ENCODE measurements at places on chromosomes 13 and 19.

DNA sequence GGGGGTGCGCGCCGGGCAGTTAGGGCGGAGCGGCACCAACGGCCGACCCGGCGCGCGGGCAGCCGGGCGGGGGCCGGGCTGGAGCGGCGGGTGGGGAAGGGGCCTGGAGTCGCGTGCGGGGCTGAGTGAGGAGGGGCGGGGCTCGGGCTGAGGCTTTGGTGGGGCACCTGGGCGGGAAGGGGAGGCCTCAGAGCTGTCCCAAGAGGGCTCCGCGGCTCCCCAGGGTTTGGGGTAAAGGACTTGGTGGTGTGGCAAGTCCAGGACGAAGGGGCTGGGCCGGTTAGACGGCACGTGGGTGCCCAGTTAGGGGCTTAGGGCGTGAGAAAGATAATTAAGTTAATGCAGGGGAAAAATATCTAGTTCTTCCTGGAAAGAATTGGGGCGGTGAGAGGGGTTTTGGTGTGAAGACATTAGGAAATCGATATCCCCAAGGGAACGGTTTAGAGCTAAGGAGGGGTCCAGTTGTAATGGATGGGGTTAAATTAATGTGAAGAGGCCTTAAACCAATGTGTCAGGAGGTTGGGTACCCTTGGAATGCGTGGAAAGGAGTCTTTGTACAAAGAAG lies 496 bp downstream of the ZNF574 start:
- DNase-seq: no peak

DNA sequence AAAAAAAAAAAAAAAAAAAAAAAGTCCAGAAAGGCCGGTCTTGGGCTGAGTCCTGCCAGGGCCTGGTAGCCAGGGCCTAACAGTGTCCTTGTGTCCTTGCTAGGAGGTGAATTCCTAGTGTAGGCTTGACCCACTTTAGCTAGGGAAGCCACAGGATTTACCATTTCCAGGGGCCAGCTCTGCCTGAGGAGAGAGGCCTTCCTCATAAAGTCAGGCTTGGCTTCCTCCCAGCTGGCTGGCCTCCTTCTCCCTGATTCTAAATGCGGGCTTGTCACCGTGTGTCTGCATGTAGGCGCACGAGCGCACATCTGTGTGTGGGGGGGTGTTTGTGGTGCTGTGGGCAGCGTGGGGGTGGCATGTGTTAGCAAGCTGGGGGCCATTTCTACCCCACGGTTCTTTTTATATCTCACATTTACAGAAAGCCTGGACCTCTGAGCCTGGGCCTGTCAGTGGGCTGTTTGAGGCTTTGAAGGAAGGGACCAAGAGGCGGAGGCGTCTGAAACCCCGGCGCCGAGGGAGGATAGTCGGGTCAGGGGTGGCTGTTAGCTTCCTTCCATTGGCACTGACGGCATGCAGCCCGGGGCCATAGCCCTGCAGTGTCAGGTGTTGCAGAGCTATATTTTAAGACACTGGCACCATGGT lies 31.7 kb downstream of the IER2 start:
- peak; percentile 50 for DNase-seq

- no peak for DNase-seq
Measured at GRCh38 chr19:11323601-11324078, 15.8 kb downstream of the RAB3D start.

GRCh38 chr19:1911098-1911497 lies 5.9 kb downstream of the ADAT3 start:
- no peak for DNase-seq

GRCh38 chr13:85186356-85187045 lies 612.7 kb downstream of the SLITRK6 start:
- no peak for DNase-seq

DNA sequence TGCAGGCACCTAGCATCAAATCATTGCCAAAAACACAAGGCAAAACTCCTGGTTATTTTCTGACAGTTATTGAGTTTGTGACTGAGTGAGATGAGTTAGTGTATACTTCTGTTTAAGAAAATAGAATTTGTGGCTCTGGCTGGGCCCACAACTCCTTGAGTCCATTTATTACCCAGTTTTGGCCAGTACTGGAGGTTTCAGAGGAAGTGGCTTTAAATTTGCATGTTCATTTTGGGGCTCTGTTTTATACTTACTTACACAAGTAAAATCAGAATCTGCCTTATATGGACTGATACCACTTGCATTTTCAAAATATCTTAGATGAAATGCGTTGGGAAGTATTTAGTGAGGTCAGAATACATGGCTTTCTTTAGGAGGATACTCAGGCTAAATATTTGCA lies 29.0 kb downstream of the TNFSF11 start:
- DNase-seq: no peak

- no peak for DNase-seq
Measured at GRCh38 chr19:16319481-16319880, 5.1 kb upstream of the KLF2 start.

- DNase-seq: no peak
Measured at GRCh38 chr19:28864577-28865042, 348.3 kb downstream of the UQCRFS1 start.

- no peak for DNase-seq
Measured at GRCh38 chr13:21117104-21117809, 55.9 kb upstream of the LATS2 start.

- DNase-seq: no peak
Measured at GRCh38 chr13:59103004-59103768, 1060.5 kb downstream of the DIAPH3 start.

- DNase-seq: no peak
Measured at GRCh38 chr19:27966390-27966816, 1246.5 kb downstream of the UQCRFS1 start.

GRCh38 chr19:44212866-44213346 lies 574 bp downstream of the ZNF227 start:
- DNase-seq: peak; percentile 55

DNA sequence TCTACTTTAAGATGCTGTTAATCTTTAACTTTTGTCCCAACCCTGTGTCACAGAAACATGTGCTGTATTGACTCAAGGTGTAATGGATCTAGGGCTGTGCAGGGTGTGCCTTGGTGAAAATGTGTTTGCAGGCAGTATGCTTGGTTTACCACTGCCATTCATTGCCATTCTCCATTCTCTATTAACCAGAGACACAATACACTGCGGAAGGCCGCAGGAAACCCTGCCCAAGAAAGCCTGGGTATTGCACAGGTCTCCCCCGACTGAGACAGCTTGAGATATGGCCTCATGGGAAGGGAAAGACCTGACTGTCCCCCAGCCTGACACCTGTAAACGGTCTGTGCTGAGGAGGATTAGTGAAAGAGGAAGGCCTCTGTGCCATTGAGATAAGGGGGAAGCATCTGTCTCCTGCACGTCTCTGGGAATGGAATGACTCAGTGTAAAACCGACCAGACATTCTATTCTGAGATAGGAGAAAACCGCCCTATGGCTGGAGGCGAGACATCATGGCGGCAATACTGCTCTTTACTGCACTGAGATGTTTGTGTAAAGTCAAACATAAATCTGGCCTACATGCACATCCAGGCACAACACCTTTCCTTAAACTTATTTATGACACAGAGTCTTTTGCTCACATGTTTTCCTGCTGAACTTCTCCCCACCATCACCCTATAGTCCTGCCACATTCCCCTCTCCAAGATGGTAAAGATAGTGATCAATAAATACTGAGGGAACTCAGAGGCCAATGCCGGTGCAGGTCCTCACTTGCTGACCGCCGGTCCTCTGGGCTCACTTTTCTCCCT lies 13.1 kb upstream of the ZNF888 start:
- DNase-seq: no peak

DNA sequence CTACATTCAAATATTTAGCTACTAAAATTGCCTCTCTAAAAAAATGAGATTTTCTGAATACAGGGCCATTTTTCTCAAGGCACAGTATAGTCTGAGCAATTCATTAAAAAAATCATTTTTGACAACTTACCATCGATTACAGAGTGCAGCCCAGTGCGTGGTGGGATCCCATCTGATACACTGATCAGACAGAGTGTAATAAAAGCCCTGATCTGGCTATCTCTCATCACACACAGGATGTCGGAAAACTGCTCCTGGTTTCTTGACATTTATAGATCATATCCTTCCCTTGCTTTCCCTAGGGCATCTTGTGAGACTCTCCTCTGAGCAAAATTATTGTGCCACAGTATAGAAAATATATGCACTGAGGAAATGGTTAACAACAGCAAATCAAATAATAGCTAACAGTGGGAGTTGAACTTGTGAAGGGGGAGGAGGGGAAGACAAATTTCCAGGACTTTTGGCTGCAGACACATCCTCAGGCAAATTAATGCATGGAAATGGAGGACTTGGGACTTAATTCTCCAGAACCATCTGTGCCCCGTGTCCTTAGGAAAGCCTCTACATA lies 28.4 kb upstream of the CNMD start:
- no peak for DNase-seq

- DNase-seq: peak; percentile 23
Measured at GRCh38 chr13:52411629-52412028, 5.7 kb upstream of the THSD1 start.

DNA sequence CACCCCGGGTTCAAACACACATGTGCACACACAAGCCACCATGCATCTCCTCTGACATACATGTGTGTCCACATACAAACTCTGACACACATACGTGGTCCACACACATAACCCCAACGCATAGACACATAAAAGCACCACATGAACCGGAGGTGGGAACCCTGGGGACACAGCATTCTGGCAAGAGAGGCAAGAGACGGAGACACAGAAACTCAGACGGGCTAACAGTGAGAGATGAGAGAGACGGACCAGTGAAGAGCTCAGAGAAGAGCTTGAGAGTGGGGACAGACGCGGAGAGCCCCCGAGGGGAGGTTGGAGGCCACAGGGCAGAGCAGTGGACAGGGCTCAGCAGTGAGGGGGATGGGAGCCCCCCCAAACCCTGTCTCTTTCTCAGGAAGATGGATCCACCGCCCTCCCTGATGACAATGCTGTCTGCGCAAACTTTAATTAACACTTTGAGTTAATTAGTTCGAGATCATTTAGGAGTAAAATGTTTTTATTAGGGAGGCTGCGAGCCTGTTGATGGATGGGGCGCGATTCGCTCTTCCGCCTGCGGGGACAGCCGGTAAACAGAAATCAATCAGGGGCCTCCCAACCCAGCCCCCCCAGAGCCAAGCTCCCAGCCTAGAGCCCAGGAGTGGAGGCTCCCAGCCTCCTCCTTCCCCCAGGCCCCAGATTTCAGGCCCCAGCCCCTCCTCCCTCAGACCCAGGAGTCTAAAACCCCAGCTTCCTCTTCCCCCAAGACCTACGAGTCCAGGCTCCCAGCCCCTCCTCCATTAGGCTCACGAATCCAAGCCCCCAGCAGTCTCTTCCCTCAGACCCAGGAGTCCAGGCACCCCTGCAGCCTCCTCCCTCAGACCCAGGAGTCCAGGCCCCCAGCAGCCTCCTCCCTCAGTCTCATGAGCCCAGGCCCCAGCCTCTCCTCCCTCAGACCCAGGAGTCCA lies 9.5 kb upstream of the ERFL start:
- no peak for DNase-seq

- DNase-seq: no peak
Measured at GRCh38 chr19:6235031-6235951, 44.5 kb downstream of the MLLT1 start.

GRCh38 chr13:50401721-50402465 lies 386.6 kb downstream of the KCNRG start:
- DNase-seq: peak; percentile 73

- peak; percentile 9 for DNase-seq
Measured at GRCh38 chr19:15779756-15780476, 7.5 kb upstream of the OR10H5 start.

DNA sequence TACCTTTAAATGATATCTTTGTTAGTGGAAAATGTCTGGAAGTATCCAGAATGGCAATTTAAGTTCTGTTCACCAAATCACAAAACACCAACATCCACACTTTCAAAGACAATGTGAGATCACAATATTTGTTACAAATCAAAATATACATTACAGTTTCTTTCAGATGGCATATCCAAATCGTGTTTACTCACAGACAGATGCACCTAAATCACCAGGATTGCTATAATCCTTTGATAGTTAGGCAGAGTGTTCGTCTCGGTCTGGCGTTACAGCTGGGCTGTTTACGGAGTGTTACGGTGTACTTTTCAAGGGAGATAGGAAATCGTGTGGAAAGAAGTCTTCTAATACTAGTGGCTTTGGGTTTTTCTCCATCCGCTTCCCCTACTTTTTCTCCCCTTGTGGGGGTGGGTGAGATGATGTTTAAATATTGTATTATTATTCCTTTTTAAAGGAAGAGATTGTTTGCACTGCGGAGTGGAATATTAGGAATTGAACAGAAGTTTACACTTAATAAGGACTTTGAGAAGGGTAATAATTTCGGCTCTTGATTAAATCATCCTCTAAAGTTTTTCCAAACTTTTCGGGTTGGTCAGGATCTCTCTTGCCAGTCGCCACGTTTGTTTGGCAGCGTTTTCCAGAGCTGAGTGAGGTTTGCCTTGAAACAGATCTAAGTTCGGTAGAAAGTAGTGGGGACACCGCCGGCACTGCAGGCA lies 1.8 kb downstream of the MAB21L1 start:
- DNase-seq: peak; percentile 38

- no peak for DNase-seq
Measured at GRCh38 chr13:98826146-98826545, 73.7 kb upstream of the SLC15A1 start.

DNA sequence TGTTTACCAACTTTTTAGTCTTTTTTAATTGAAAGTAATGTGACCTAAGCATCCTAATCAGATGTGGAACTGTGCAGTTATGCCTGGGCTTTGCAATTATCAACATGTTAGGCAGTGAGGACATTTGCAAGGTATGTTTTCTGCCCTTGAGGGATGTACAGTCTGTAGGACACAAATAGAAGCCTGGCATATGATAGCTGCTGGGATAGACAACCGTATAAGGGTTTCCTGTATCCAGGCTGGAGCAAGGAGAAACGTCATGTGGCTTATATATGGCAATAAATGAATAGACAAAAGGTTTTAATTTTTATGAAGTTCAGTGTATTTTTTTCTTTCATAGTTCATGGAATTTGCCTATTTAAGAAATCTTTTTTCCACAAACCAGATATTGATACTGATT lies 2.0 kb upstream of the VPS36 start:
- no peak for DNase-seq

DNA sequence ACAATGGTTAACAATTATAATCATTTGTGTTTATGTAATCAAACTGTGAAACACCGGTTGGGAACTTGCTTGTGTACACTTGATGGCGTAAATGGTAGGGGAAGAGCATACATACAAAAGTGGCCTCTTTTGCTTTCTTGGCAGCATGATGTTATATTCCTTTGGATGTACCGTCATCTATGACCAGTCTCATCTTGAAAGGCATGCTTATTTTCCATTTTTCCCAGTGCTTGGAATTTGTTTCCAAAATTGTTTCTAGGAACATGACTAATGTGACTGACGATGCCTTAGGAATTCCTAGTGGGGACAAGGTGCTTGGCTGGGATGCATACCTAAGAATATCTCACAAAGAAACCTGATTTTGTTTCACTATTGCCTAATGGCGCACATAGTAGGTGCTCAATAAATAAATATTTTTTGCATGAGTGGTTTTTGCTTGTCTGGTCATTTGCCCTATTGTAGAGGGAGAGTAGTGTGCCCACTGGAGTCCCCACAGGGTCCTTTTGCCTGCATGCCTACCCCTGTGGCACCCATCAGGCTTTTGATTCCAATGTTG lies 45.5 kb downstream of the SAE1 start:
- DNase-seq: peak; percentile 59

Data from EL (cell line).